SHP77 (cell line): ENCODE measurements at places on chromosomes 16 and 17.

- no peak for DNase-seq
These were observed 27.3 kb downstream of the SLFN11 start for GRCh38 chr17:35345926-35346771.

DNA sequence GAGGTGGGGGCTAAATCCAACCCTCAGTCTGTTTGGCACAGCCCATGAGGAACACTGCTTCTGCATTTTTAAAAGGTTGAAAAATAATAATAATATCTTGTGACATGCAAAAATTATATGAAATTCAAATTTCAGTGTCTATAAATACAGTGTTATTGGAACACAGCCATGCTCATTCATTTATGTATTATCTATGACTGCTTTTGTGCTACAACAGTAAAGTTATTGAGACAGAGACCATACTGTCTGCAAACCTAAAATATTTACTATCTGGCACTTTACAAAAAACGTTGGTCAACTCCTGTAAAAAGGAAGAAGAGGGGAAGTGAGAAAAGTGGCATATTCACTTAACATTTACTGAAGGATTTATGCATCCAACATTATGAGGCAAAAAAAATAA lies 3.1 kb downstream of the ABCA5 start:
- DNase-seq: no peak

- no peak for DNase-seq
These were observed 71.6 kb downstream of the CDK5R1 start for GRCh38 chr17:32558326-32558955.

DNA sequence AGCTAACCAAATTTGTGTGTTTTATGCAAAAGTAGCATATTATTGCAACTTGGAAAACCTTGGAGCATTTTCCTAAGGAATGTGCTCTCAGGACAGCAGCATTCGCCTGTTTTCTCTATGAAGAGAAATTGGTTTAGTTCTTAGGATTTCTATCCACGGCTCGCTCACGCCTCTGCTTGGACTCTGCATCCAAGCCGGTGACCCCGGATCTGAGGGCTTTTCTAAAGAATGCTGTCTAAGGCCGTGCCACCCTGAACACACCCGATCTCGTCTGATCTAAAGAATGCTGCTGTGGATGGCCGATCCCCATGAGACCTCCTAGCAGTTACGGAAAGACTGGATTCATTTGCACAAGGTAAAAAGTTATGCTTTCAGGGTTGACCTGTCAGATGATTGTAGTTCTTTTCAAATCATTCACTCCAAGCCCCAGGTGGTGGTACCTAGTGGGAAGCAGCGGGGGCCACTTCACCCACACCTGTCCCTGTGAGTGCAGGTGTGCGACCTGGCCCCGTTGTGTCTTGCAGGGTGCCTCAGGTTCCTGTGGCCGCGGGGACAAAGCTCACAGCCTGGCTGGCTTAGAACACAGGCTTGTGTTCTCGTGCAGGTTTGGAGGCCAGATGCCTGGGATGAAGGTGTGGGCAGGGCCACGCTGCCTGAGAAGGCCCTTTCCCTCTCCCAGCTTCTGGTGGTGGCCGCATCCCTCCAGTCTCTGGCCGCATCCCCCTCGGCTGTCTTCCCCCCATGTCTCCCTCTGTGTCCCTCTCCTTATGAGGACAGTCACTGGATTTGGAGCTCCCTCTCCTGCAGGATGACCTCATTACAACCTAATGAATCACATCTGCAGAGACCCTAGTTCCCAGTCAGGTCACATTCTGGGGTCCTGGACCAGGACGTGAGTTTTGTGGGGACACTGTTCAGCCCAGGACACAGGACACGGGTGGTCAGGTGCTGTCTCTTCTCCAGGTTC lies 71.1 kb downstream of the BANP start:
- no peak for DNase-seq
